ENCODE measurements at places on chromosomes 4 and X.

DNA sequence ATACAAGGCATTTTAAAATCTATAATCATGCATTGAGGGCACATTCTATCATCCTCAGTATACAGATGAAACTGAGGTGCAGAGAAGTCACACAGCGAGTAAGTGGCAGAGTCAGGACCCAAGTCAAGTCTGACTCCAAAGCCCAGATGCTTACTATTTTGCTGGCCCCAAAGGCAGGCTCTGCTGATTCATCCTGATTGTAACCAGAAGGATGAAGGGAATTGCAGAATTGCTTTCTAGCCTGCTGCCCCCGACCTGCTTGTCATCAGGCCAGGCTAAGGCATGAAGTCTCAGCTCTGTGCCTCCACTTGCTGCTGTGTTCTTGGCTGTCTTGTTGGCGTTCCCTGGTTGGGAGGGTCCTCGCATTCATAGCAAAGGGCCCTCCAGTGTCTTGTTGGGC lies 62.7 kb downstream of the SLC9A6 start:
- no peak for DNase-seq

- DNase-seq, result no peak
Measured at GRCh38 chrX:119518371-119518770, 46.8 kb downstream of the STEEP1 start.

GRCh38 chrX:66489339-66489738 lies 149.5 kb downstream of the EDA2R start:
- no peak for DNase-seq

DNA sequence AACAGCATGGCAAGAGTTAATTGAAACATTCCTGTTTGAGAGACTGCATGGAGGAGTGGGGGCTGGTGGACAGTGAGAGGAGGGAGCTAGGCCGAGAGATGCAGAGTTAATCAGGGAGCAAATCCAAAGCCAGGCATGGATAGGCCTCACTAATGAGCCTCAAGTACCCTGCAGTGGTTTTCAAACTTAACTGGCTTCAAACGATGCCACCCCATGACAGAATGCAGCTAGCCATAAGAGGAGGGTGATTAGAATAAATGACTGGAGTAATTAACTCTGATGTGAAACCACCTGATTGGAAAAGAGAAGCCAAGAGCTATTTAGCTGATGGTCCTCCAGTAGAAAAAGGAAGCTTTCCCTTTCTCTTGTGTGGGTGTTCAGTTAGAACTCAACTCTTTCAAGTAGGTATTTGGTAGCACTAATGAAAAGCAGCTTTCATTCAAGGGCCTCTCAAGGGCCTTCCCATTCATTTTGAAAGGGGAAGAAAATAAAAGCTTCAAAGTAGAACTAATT lies 215.4 kb upstream of the MAB21L2 start:
- no peak for DNase-seq

- no peak for DNase-seq
Measured at GRCh38 chr4:84563002-84563401, 19.9 kb upstream of the CDS1 start.

DNA sequence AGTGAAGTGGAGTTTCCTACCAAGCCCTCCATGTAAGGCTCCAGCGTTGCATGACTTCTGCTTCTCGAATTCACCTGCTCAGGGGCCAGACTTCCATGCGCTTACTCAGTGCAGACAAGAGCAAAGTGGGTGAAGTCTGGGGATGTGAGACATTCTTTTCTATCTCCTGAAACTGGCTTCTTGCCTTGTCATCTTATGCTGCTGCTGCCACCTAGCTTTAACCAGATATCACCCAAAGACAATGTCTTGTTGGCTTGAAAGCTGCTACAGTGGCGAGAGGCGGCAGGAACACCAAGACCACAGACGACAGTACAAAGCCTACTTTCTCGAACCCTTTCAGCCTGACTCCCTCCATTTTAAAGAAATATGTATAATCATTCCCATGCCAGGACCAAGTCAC lies 103.6 kb upstream of the ADGRG2 start:
- peak; percentile 10 for DNase-seq

DNA sequence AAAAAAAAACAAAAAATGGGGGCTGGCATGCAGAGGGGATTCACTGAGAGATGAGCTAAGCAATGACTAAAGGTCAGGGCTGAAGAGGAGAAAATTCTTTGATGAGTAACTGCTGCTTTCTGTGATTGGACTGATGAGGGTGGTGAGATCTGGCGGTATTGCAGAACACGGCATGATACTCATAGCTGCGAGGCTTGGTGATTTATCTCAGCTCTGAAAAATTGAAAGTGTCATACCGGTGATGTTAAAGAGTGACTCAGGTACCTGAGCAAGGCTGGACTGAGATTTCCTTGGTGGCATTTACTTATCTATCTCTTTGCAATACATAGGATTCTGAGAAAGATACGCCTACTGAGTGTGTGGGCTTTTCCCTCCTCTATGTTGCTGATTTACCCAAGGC lies 204.1 kb upstream of the DDX53 start:
- no peak for DNase-seq

- no peak for DNase-seq
Measured at GRCh38 chr4:155772459-155773195, 13.8 kb downstream of the GUCY1B1 start.

DNA sequence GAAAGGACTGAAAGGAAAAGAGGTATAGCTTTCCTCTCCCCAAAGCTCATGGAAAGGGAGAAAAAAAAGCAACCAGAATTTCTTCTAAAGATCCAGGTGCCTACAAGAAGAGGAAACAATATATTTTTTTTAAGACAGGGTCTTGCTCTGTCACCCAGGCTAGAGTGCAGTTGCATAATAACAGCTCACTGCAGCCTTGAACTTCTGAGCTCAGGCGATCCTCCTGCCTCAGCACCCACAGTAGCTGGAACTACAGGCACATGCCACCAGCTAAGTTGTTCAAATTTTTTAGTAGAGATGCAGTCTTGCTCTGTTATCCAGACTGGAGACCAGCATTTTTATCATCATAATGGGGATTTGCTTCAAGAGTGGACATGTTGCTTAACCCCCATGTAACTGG lies 30.5 kb upstream of the BBS12 start:
- no peak for DNase-seq

- no peak for DNase-seq
Measured at GRCh38 chrX:97705936-97706335, 822.2 kb downstream of the RPA4 start.

DNA sequence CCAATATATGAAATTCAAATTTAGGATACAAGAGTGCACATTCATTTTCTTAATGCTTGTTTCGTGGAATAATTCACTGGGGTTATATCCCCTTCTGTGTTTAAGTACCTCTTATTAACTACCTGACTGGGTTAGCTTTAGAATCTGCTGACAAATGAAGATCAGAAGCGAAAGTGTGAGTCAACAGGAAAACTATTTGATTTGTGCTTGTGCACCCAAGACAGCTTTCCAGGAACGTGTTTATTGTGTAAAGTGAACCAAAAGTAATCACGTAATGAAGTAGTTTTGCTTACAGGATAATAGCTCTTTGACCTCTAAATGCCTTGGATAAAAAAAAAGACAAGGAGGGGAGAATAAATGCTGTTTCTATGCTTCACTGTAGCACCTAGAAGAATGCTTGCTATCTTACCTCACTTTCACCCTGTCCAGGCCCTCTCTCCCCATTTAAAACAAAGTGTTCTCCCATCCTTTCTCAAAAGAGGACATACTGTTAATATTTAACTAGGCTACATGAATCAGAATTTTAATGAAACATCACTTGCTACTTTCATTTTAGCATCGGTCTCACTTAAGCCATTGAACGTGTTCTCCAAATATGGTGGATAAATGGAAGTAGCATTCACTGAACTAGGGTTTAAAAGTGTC lies 141.9 kb downstream of the THOC2 start:
- DNase-seq, result no peak

DNA sequence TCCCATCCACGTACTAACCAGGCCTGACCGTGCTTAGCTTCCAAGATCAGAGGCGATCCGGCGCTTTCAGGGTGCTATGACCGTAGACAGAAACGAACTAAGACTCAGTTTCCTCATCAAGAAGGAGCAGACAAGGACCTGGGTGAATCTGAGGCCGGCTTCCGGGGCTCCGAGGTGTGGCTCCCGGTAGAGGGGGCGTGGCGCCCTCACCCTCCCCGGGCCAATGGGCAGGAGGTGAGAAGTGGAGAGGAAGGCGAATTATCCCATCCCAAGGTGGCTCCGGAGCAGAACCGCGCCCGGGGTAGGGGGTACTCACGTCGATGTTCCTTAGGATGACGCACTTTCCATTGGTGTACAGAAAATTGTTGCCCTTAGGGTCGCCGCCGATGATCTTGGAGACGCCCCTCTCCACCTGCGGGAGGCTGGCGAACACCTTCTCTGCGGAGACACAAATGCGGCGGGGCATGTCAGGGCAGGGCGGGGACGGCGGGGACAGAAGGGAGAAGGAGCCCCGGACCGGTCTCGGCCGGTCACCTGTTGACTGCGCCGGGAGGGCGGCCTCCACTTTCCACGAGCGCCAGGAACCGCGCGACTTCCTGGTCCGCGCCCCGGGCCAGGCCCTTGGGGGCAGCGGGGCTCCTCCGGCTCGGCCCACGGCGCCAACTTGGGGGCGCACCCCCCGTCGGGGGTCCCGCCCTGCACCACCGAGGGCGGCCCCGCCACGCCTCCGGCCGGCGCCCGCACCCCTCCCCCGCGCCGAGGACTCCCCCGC lies 616 bp downstream of the WDR1 start:
- DNase-seq, result peak; percentile 22

- no peak for DNase-seq
Measured at GRCh38 chr4:101348995-101349800, 1.9 kb upstream of the PPP3CA start.

DNA sequence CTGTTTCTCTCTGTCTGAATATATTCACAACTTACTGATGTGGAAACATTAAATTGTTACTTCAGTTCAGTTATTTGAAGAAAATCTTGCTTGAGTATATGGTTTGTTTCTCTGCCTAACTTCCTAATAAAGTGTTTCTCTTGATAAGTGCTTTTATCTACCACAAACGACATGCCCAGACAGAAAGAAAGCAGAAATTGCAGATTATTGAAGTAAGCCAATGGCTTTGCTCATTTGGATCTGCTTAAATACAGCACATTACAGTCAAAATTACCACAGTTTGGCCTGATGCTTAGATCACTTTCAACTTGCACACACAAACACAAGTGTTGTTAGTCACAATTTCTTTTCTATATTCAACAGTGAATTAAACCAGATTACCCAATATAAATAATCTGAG lies 68.0 kb downstream of the ATOH1 start:
- no peak for DNase-seq

GRCh38 chr4:82624819-82625218 lies 63.0 kb upstream of the TMEM150C start:
- DNase-seq, result no peak

- DNase-seq, result peak; percentile 23
Measured at GRCh38 chr4:1347410-1347864, 429 bp downstream of the UVSSA start.

DNA sequence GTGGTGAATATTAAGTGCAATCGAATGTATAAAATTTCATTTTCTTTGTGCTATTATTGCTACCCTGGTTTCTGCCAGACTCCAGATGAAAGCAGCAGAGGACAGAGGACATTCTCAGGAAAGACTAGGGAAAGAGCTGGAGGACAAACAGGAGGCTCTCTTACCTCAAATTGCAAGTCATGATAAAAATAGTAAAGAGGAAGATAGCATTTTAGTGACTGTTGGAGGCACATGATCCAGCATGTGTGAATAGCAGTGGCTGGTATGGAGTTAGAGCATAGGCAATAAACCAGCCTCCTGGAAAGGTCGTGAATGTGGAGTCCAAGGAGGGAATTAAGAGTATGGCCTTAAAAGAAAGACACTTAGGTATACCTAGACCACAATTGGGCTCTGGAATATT lies 1040.0 kb downstream of the STPG2 start:
- DNase-seq, result no peak

DNA sequence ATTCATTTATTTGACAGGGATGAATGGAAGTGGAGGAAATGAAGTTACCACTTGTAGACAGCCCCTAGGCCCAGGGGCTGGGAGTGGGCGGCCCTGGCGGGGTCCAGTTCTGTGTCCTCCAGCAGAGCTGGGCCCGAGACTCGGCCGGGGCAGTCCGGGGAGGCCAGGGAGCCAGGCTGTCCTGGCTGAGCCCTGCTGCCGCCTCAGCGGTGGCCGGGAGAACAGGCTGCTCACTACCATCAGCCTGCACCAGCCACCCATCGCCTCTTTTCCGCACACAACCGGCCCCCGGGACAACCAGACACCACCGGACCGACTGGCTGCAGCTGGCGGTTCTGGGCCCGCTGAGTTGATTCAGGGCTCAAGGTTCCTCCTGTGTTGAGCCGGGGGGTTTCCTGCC lies 25.6 kb downstream of the CLDN34 start:
- no peak for DNase-seq

DNA sequence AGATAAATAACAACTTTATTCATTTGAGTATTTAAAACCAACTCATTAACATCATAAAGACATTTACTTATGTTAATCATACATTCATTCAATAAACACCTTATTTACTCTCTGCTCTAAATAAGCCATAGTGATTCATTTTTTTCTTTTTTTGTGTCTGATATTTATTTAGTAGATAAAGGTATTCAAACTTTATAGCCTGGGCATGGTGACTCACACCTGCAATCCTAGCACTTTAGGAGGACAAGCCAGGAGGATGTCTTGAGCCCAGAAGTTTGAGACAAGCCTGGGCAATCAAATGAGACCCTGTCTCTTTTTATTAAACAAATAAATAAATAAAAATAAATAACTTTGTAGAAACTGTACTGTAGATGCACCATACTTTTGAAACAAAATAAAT lies 771.3 kb upstream of the PCDH7 start:
- no peak for DNase-seq

GRCh38 chr4:159899596-159899995 lies 796.7 kb downstream of the RAPGEF2 start:
- DNase-seq, result no peak

DNA sequence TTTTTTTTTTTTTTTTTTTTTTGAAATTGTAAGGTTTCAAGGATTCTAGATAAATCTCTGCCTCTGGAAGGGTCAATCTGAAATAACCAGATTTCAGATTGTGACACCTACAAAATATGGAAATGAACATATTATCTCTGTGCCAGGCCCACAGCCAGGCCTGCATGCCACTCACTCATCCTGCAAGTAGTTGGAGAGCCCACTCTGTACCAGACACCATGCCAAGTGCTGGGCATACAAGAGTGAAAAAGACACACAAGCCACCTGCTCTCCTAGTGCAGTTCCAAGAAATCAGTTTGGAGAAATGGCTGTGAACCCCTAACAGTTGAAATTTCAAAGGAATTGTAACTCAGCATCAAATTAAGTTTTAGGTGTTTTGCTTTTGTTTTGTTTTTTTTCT lies 145.9 kb upstream of the NOCT start:
- DNase-seq, result no peak

DNA sequence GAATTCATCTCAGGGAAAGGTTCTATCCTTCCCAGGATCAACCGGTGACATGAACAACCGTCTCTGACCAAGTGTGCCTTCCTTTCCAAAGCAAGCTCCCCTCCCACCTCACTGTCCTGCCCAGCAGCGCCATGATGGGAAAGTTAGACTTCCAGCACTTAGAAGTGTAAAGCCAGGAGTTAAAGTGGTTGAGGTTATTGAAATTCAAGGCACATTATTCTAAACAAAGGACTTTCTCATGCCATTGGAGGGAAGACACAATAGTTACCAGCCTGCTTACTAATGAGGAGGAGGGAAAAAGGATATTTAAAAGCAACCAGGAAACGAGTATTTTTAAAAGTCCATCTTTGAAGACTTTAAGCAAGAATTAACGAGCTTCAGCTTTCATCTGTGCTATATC lies 96.8 kb downstream of the NSUN7 start:
- peak; percentile 91 for DNase-seq

Measured in NCI-H526 treated with DMSO at 0.1 percent for 48 hours (cell line).